ENCODE measurements at places on chromosomes 13 and 19. TPM values are rescaled to one million over a fixed set of nuclear protein-coding genes. Genes with fewer than 3 reads are reported as not detected.

DNA sequence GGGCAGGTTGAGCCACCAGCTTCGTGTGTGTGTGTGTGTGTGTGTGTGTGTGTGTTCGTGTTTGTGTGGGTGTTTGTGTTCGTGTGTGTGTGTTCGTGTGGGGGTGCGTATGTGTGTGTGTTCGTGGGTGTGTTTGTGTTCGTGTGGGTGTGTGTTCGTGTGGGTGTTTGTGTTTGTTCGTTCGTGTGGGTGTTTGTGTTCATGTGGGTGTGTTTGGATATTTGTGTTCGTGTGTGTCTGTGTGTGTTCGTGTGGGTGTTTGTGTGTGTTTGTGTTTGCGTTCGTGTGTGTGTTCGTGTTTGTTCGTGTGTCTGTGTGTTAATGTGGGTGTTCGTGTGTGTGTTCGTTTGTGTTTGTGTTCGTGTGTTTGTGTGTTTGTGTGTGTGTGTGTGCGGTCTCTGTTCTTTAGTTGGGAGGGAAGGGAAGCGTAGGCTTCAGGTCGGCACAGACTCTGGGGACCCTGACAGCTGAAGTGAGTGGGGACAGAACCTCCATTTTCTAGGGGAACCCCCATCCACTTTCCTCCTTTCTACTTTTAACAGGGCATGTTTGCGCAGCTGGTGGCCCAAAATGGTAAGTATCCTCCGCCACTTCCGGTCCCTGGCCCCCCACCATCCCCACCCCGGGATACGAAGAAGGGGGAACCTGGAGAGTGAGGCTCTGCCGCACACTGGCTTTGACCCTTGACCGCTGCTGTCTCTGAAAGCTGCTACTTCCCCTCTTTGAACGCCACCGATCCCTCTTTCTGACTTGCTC is 1.6 kb downstream of the TNFSF9 start:
- DNase-seq: no peak

DNA sequence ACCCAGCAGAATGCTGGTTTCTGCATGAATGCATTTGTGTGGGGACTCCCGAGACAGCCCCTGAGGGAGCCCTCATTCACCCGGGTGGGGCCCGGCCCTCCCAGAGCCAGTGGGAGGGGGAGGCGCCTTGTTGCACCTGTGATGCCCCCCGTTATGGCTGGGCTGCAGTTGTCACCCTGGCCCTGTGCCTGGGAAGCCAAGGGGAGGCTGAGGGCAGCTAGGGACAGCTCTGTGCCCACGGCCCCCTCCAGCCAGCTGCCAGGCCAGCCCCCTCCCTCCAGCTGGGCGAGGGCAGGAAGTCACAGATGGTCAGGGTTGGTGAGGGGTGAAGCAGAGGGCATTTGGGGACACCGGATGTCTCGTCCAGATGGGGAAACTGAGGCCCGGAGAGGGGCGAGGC is 26.1 kb downstream of the NFIC start:
- DNase-seq: no peak

GRCh38 chr19:45999653-46000121 is 4.4 kb downstream of the CCDC61 start:
- DNase-seq: peak; percentile 68

GRCh38 chr19:15198951-15199660 is 1.7 kb downstream of the NOTCH3 start:
- DNase-seq: no peak

DNA sequence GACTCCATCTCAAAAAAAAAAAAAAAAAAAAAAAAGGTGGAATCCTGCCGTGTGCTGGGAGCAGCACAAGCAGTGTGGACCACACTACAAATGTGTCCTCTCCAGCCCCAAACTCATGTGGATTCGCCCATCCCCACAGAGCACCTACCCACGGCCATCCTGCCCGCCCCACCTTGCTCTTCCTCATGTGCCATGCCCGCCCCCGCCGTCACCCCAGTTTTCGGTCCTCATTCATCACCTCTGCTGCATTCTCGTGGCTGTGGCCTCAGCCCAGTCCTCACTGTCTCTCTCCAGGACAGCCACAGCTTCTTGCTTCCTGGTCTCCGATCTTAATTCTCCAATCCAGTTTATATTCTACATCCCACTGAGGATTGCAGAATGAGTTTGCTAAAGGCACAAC is 80.0 kb upstream of the TM9SF2 start:
- DNase-seq: no peak

- no peak for DNase-seq
These were observed 370.7 kb downstream of the COG6 start for GRCh38 chr13:40026174-40026585.

- no peak for DNase-seq
These were observed 760.4 kb downstream of the PCDH9 start for GRCh38 chr13:66469745-66470144.

- peak; percentile 69 for DNase-seq
These were observed 9.9 kb downstream of the RANBP3 start for GRCh38 chr19:5967994-5968430.

Gene FFAR2
- 0.63 TPM for total RNA-seq

- DNase-seq: no peak
These were observed 35.9 kb downstream of the OXGR1 start for GRCh38 chr13:96958286-96958891.

Gene NXNL1
- 0.45 TPM for total RNA-seq

- peak; percentile 93 for DNase-seq
These were observed 7.5 kb downstream of the KCTD15 start for GRCh38 chr19:33804021-33804799.

DNA sequence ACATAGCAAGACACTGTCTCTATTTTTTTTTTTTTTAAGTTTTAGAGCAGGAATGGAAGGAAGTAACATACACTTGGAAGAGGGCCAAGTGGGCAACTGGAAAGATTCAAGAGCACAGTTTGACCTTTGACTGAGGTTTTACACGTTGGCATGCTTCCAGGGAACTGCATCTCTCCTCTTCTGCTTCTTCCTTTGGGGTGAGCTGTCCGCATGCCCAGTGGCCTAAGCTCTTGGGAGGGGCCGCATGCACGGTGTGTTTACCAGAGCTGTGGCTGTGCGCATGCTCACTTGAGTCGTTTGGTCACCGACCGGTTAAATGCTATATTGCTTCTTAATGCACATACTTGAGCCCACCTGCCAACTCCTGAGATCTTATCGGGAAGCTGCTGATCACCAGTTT is 727.7 kb downstream of the UQCRFS1 start:
- DNase-seq: peak; percentile 16

Gene CTXN1
- total RNA-seq: not detected

GRCh38 chr19:42401365-42402303 is 11.5 kb upstream of the CNFN start:
- DNase-seq: peak; percentile 94

Gene CCDC70
- total RNA-seq: not detected
